NCI-H526 (cell line): ENCODE measurements at places on chromosomes 11 and 22.

DNA sequence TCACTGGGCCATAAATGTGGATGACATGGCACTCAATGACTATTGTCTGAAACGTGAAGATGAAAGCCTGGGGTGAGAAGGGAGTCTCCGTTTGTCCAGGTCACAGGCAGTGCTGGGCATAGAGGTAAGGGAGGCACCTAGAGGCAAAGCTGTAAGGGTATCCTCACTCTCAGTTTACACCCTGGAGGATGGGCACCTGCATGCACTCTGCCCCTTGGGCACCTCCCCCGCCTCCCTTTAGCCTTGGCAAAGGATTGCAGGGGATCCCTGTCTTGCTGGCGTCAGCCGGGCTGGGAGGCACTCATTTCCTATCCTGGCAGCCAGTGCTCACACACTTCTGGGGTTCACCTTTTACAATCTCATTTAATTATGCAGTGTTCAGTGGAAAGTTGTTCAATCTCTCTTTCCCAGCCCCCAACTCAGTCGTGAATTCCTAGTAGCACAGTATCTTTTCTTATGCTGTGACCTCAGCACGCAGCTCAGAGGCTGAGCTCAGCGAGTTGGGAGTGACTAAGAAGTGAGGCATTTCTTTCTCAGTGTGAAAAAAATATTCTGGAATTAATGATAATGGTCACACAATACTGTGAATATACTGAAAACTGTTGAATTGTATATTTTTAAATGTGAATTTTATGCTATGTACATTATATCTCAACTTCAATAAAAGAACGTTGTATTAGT lies 866.6 kb downstream of the BRD1 start:
- DNase-seq: no peak

GRCh38 chr11:12110201-12110713 lies at the start of gene MICAL2:
Gene MICAL2 (plus strand): TSS chr11:12110590. CDS start chr11:12162156, 51,566 bp downstream.
- DNase-seq: peak; percentile 68

DNA sequence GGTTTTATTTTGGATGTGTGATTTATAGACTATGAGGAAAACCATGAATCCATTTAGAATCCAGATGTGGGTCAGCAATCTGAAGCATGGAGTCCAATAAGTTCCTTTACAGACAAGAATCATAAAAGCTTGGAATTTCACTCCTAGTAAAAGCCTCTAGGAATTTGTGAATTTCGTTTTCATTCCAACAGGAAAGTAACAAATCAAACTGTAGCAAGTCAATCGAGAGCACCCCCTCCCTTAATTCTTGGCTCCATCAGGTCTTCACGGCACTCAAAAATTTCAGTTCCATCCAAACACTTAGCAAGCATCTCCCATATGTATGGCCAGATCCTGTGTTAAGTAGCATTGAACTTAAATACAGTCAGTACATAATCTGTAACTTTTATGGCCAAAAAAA lies 143.6 kb upstream of the POU2AF2 start:
- no peak for DNase-seq

DNA sequence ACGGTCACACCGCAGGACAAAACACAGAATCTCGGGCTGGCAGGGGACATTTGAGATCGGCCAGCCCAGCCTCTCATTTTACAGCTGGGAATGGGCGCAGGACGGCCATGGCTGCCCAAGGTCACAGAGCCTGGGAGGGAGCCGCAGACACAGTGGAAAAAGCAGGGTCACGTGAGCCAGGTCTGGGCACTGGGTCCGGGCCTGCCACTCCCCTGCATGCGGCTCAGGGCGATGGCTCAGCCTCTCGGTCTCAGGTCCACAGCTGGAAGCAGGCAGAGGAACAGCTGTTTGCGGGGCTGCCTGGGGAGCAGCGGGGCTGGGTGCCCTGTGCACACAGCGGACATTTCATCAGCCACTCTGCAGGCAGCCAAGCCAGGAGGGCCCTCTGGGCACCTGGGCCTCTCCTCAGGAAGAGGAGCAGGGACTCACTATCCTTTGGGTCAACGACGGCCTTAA lies 10.4 kb upstream of the PPARA start:
- DNase-seq: no peak

GRCh38 chr11:132784441-132784840 lies 747.9 kb downstream of the OPCML start:
- no peak for DNase-seq

GRCh38 chr22:32720924-32721323 lies 80.6 kb upstream of the TIMP3 start:
- no peak for DNase-seq

DNA sequence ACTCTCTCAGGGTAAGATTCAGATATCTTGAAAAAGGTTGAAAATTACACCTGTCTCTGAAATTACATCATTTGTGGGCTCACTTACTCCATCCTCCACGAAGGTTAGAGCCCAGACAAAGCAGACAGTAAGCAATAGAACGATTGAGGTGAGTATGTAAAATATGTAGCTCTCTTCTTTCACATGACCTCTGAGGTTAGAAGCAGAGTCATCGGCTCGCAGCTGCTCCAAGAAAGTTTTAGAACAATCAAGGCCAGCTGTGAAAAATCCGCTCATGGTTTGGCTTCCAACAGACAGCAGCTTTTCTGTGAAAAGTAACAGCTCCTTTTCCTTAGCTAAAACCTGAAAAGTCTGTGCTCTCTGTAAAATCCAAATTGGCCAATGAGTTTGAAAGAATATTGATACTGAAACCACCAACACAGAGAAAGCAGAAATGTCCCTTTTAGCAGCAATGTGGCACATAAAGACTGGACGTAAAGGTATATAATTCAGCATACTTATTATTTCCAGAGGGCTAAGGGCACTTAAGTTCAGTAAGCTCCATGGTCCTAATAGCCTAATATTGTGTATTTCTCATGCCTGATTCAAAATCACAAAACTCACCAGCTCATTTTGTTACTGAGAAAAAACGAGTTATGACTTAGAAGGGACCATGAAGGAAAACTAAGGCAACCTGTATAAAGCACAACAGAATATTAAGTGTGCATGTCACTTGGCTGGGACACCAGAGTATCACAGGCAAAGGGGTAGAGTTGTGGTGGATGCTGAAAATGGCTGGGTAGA lies 78.2 kb downstream of the FAM76B start:
- no peak for DNase-seq

GRCh38 chr11:47161134-47161854 lies 15.4 kb downstream of the ARFGAP2 start:
- peak; percentile 59 for DNase-seq
